NCI-H2029 (cell line): ENCODE measurements at places on chromosomes 13 and 19.

DNA sequence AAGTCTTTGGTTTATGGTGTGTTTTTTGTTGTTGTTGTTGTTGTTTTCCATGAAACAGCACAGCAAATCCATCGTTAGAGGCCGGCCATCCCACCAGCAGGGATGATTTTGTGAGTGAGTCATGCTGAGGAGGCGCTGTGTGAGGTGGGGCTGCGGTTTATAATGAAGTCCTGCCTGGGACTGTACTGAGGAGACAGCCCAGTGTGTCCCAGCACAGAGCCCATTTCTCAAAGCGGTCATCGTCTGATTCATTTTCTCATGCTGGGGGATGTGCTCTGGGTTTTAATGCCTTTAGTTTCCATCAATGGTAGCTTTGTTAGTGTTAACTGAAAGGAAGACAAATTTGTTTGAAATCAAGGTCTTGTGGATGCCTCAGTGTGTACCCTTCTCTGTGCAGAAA, 129.3 kb upstream of the SERP2 start:
- no peak for DNase-seq

DNA sequence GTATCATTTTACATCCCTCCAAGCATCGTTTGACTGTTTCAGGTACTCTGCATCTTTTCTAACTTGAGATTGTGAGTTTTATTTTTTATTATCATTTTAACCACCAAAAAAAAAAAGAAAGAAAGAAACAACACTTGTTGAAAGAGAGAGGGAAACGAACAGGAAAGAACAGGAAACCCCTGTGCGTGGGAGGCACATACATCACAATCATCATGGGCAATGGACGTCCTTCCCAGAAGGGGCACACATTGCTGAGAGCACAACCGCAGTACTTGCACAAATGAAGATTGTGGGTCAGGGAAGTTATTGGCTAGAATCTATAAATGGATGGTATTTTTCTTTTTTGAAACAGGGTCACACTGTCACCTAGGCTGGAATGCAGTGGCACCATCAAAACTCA, 1.7 kb downstream of the CLC start:
- DNase-seq: no peak

DNA sequence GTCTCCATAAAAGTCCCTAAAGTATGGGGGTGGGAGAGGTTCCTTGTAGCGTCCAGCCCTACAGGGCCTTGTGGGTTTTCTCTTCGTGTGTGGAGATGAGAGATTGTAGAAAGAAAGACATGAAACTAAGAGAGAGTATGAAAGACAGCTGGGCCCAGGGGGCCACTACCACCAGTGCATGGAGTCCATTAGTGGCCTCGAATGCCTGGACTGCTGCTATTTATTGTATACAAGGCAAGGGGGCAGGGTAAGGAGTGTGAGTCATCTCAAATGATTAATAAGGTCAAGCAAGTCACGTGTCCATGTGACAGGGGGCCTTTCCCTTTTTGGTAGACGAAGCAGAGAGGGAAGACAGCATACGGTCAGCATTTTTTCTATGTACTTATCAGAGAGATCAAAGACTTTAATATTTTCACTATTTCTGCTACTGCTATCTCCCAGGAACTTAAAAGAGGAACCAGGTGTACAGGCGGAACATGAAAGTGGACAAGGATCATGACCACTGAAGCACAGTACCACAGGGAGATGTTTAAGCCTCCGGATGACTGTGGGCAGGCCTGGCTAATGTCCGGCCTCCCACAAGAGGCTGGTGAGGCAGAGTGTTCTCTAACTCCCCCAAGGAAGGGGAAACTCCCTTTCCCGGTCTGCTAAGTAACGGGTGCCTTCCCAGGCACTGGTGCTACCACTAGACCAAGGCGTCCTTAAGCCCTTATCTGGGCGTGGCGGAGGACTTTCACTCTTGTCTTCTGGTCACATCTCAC, 25.5 kb downstream of the FGF21 start:
- DNase-seq: no peak

- no peak for DNase-seq
Observed at GRCh38 chr13:59392328-59392727, 771.4 kb downstream of the DIAPH3 start.

DNA sequence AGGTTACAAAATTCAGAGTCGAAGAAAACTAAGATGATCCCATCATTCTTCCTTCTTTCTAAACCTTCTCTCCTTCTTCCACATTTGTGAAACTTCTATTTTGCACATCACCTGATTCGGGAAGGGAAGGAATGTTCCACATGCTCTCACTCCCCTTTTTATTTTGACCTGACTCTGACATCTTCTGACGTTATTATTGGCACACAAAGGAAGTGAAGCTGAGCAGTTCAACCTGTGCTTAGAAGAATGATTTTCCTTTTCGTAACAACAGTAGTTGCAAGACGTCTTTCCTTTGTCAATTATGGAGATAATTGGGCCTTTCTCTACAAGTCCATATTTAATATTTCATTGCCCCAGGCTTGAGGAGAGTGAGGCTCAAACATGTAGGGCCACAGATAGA, 18.0 kb downstream of the FAM124A start:
- DNase-seq: no peak

GRCh38 chr19:38922482-38922881, 8.1 kb downstream of the SARS2 start:
- DNase-seq: no peak

DNA sequence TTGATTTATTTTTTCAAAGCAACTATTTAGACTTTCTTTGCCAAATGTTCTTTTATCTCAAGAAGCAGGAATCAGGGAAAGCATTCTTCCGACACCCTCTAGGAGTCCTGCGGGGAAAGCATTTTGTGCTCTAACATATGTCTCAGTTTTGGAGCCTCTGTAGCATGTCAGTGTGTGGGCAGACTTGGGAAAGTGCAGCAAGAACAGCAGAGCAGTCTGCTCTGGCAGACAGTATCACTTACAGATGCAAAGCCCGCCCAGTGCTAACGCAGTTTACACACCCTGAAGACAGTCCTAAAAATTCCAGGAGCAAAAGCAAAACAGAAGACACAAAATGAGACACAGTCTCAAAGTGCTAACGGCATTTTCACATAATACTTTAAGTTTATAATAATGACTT, 393.5 kb downstream of the KLF12 start:
- DNase-seq: no peak

- DNase-seq: no peak
Observed at GRCh38 chr19:54041969-54042606, 21.6 kb downstream of the VSTM1 start.

GRCh38 chr19:32254509-32254890, 90.9 kb upstream of the ZNF507 start:
- no peak for DNase-seq

DNA sequence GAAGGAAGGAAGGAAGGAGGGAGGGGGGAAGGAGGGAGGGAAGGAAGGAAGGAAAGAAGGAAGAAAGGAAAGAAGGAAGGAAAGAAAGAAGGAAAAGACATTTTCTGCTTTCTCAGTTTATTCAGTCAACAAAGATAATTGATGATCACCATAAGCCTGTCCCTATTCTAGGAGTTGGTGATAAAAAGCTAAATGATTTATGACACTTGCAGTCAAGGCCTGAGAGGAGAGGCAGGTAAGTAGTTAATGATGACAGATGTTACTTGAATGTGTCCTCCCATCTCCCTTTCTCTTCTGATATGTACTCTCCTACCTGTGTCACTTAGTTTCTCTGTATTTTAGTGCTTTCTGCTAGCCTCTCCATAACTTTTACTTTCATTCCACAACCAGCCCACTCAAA, 141.3 kb downstream of the SLITRK6 start:
- DNase-seq: no peak

GRCh38 chr19:5907241-5907640, 2.6 kb downstream of the VMAC start:
- no peak for DNase-seq

GRCh38 chr13:110187641-110188161, 119.3 kb downstream of the COL4A1 start:
- DNase-seq: no peak

- no peak for DNase-seq
Observed at GRCh38 chr19:11191934-11192333, 5.4 kb downstream of the KANK2 start.

GRCh38 chr13:51837016-51837415, 8.0 kb downstream of the TMEM272 start:
- DNase-seq: no peak

DNA sequence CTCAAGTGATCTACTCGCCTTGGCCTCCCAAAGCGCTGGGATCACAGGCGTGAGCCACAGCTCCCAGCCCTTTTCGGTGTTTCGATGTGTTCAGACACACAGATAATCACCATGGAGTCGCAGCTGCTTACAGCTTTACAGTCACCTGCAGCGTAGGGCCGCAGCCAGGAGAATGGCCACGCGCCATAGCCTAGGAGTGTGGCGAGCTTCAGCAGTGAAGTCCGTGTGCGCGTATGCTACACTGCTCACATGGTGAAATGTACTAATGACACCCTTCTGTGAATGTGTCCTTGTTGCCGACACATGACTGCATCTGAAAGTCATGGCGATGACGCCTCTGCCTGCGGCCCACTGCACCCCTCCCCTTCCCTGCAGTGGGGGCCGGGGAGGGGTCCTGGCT, 23.6 kb downstream of the AP3D1 start:
- DNase-seq: no peak

- DNase-seq: no peak
Observed at GRCh38 chr13:104314926-104315535, 1248.8 kb upstream of the SLC10A2 start.

- DNase-seq: no peak
Observed at GRCh38 chr13:43300865-43301264, 277.5 kb downstream of the DNAJC15 start.

- no peak for DNase-seq
Observed at GRCh38 chr13:95652244-95652764, 7.8 kb upstream of the DZIP1 start.

- DNase-seq: no peak
Observed at GRCh38 chr13:47409778-47410177, 512.9 kb upstream of the HTR2A start.

GRCh38 chr13:25777509-25777908, 274.3 kb downstream of the SHISA2 start:
- no peak for DNase-seq
